ENCODE measurements at places on chromosomes 6 and 20.

DNA sequence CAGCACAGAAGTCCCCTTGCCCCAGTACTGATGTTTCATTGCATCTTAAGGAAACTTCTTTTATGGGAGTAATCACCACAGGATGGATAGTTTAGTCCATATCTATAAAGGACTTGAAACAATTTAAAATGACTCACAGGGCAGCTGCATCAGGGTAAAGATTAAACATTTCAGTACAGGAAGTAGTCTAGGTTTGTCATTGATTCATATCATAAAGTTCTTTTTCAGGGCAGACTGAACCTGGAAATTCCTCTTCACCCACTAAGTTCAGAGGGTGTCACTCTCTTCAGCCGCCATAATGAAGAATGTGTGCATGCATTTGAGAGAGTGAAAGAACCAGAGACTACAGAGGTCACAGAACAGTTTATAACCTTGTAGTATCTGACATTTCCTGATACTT lies 296.3 kb upstream of the JAG1 start:
- peak; percentile 67 for DNase-seq
- H3K4me3 ChIP-seq: no peak overlapping the region
- no peak overlapping the region for H3K27ac ChIP-seq
- H3K27me3 ChIP-seq: no peaks in the 10 kb centered on the region
- H3K4me1 ChIP-seq: no peaks in the 10 kb centered on the region

DNA sequence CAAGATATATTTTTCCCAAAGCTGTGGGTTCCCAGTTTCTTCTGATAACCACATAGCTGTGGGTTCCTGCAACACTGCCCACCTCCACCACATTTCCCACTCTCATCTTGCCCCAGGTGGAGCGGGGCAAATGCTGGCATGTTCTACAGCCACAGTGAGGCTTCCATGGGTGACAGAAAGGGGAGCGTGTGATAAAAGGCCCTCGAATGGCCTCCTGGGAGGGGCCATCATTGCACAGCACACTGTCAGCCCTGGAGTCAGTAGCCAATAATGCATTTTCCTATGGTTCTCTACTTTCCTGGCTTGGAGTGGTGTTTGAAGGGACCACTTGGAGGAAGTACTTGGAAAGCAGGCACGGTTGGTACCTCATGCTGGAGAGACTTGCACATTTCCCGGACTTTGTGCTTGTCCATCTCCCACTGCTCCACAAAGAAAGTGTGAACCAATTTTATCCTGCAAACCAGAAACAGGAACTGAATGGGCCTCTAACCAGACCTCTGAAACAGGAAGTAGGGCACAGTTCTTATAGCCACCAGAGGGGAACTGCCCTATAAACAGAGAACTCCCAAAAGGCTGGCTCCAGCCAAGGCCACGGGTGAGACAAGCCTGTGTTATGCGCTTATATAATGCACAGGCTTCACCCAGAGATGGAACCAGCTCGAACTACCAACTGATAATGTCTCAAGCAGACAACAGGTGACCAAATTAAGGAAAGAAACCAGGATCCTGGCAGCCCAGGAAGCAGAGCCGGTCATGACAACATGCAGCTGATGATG lies 8.6 kb downstream of the MAP3K5 start:
- H3K4me1 ChIP-seq: peaks cover 25% of the 10 kb centered on the region
- no peaks in the 10 kb centered on the region for H3K36me3 ChIP-seq
- H3K4me3 ChIP-seq: no peak overlapping the region
- H3K27ac ChIP-seq: peak overlapping the region; percentile 41
- no peaks in the 10 kb centered on the region for H3K27me3 ChIP-seq

- H3K27ac ChIP-seq: no peak overlapping the region
- H3K27me3 ChIP-seq: no peaks in the 10 kb centered on the region
- no peaks in the 10 kb centered on the region for H3K4me1 ChIP-seq
- no peaks in the 10 kb centered on the region for H3K36me3 ChIP-seq
Measured at GRCh38 chr6:139686308-139686707, 311.9 kb upstream of the CITED2 start.

DNA sequence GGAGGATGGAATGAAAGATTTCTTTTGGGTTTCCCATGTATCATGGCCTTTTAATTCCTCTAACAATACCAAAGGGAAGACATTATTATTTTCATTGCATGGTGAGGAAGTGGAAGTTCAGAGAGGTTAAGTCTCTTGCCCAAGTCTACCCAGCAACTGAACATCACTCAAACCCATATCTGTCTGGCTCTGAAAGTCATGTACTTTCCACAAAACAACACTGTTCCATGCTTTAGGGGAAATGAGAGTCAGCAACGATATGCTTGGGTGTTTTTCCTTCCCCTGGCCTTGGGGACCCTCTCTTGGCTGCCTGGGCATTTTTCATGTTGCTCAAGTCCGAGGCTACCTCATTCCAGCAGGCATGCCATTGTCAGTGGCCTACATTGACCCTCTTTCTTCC lies 118.8 kb downstream of the ADTRP start:
- no peak overlapping the region for H3K27ac ChIP-seq
- no peaks in the 10 kb centered on the region for H3K27me3 ChIP-seq
- DNase-seq: no peak
- no peaks in the 10 kb centered on the region for H3K36me3 ChIP-seq

DNA sequence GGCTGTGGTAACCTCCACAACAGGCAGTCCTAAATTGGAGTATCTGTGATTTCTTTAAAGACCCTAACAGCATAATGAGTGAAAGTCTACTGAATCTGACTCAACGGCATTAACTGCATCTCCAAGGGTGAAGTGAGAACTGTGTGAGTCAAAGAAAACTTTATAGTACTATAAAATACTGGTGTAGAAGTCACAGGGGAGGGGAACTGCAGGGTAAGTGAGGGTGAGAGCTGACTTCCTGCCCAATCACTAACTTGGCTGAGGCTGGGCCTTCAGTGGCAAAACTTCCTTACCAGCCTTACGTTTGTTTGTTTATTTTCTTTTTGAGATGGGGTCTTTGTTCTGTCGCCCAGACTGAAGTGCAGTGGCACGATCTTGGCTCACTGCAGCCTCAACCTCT lies 109.8 kb downstream of the PTPRK start:
- H3K27ac ChIP-seq: no peak overlapping the region
- H3K36me3 ChIP-seq: peaks cover 4% of the 10 kb centered on the region
- no peaks in the 10 kb centered on the region for H3K27me3 ChIP-seq
- no peak overlapping the region for H3K4me3 ChIP-seq

- DNase-seq: no peak
- H3K27me3 ChIP-seq: peaks cover 4% of the 10 kb centered on the region
- H3K4me1 ChIP-seq: peaks cover 26% of the 10 kb centered on the region
Measured at GRCh38 chr6:44665683-44666082, 278.2 kb downstream of the CDC5L start.

DNA sequence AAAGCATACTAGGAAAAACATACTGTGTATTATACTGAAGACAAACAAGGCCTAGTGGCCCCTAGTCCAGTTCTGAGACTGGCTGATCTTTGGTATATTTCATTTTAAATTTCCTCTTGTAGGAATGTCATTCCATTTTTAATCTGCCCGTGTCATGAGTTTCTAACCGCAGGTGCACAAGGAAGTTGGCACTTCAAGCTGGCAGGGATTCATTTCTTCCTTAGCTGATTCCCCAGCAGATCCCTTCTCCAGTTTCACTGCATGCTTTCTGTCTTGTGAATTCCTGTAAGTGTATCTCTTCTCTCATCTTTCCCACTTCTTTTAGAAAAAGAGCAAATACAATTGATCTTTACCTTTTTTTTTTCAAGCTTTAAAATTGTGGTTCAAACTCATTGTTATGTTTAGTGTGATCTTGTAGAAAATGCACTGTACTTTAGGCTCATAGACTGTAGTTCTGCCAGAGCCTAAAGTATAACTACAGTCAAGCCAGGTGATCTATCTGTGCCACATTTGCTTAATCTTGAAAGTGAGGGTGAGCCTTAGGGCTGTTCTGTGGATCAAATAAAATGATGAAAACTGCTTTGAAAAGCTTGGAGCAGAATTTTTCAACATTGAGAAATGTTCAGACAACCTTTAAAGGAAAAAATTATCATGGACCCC lies 37.0 kb downstream of the RNF217 start:
- no peak overlapping the region for H3K27ac ChIP-seq
- peaks cover 3% of the 10 kb centered on the region for H3K36me3 ChIP-seq
- peaks cover 9% of the 10 kb centered on the region for H3K4me1 ChIP-seq
- H3K4me3 ChIP-seq: no peak overlapping the region
- no peak for DNase-seq

- H3K27me3 ChIP-seq: no peaks in the 10 kb centered on the region
- H3K4me1 ChIP-seq: no peaks in the 10 kb centered on the region
- H3K4me3 ChIP-seq: no peak overlapping the region
- H3K36me3 ChIP-seq: 0 out of 2 replicates have a peak, but pooled peaks cover 1% of the 10 kb centered on the region
- no peak for DNase-seq
- no peak overlapping the region for H3K27ac ChIP-seq
Measured at GRCh38 chr6:106670236-106670635, 40.9 kb downstream of the QRSL1 start.

GRCh38 chr6:70371454-70372105 lies 41.7 kb upstream of the FAM135A start:
- no peak overlapping the region for H3K4me3 ChIP-seq
- H3K27me3 ChIP-seq: peaks cover 18% of the 10 kb centered on the region
- H3K27ac ChIP-seq: no peak overlapping the region
- peak; percentile 87 for DNase-seq
- no peaks in the 10 kb centered on the region for H3K4me1 ChIP-seq

- no peaks in the 10 kb centered on the region for H3K4me1 ChIP-seq
- H3K27me3 ChIP-seq: no peaks in the 10 kb centered on the region
Measured at GRCh38 chr6:103101267-103101666, 1707.8 kb downstream of the GRIK2 start.

GRCh38 chr6:140849456-140849855 lies 1283.3 kb upstream of the GJE1 start:
- H3K27me3 ChIP-seq: no peaks in the 10 kb centered on the region
- H3K4me3 ChIP-seq: no peak overlapping the region
- peaks cover 6% of the 10 kb centered on the region for H3K4me1 ChIP-seq
- H3K27ac ChIP-seq: no peak overlapping the region
- no peaks in the 10 kb centered on the region for H3K36me3 ChIP-seq

- H3K4me3 ChIP-seq: no peak overlapping the region
- H3K27me3 ChIP-seq: no peaks in the 10 kb centered on the region
- no peaks in the 10 kb centered on the region for H3K36me3 ChIP-seq
- DNase-seq: no peak
- H3K4me1 ChIP-seq: no peaks in the 10 kb centered on the region
Measured at GRCh38 chr6:5553767-5554166, 292.5 kb downstream of the FARS2 start.

DNA sequence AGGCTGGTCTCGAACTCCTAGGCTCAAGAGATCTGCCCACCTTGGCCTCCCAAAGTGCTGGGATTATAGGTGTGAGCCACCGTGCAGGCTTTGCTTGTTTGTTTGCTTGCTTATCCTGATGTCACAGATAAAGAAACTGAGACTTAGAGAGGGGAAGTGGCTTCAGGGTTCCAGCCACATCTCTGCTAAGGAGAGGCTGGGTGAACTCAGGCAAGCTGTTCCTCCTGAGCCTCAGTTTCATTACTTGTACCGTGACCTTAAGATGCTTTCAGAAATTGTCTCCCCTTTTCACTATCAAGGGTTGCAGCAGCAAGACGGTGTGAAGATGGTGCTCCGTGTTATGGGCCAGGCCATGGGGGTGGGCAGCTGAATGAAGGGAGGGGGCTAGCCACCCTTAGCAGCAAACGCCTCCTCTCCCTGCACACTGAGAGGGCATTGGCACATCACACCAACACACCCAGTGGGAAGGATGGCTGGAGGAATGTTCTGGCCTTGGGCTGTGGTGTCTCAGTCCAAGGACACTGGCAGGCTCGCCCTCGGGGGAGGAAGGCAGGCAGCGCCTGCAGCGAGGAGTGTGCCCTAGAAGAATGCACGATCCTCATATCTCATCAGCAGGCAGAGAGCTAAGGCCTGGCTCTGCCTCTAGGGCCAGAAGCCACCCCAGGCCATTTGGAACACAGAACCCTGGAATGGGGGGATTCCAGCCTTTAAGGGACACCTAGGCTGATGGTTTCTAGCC lies 48.2 kb upstream of the TLDC2 start:
- H3K27ac ChIP-seq: no peak overlapping the region
- H3K4me3 ChIP-seq: no peak overlapping the region
- H3K4me1 ChIP-seq: peaks cover 34% of the 10 kb centered on the region
- no peaks in the 10 kb centered on the region for H3K27me3 ChIP-seq
- peaks cover 29% of the 10 kb centered on the region for H3K36me3 ChIP-seq

DNA sequence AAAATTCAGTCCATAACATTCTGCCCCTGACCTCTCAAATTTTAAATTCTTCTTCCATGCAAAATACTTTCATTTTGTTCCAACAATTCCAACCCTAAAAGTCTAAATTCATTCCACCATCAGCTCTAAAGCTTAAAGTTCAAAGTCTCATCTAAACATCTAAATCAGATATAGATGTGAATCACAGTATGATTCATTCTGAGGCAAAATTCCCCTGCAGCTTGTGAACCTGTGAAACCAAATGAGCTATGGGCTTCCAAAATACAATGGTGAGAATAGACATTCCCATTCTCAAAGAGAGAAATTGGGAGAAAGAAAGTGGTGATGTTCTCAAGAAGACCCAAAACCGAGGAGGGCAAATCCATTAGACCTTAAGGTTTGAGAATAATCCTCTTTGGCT lies 309.8 kb downstream of the HIVEP2 start:
- peaks cover 2% of the 10 kb centered on the region for H3K27me3 ChIP-seq
- no peaks in the 10 kb centered on the region for H3K4me1 ChIP-seq
- no peak overlapping the region for H3K27ac ChIP-seq
- H3K4me3 ChIP-seq: no peak overlapping the region

DNA sequence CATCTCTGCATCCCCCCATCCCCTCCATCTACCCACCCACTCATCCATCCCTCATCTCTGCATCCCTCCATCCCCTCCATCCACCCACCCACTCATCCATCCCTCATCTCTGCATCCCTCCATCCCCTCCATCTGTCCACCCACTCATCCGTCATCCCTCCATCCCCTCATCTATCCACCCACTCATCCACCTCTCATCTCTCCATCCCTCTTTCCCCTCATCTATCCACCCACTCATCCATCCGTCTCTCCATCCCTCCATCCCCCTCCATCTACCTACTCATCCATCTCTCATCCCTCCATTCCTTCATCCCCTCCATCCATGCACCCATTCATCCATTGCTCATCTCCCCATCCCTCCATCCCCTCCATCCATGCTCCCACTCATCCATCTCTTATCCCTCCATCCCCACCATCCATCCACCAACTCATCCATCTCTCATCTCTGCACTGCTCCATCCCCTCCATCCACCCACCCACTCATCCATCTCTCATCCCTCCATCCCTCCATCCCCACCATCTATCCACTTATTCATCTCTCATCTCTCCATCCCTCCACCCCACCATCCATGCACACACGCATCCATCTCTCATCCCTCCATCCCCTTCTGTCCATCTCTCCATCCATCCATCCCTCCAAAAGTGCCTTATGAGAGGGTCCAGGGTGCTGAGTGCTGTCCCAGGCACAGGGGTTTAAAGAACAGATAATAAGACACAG lies 51.4 kb downstream of the WDR27 start:
- DNase-seq: no peak
- no peak overlapping the region for H3K4me3 ChIP-seq
- no peaks in the 10 kb centered on the region for H3K4me1 ChIP-seq
- H3K27me3 ChIP-seq: no peaks in the 10 kb centered on the region
